RCC 7860 (cell line): ENCODE measurements at places on chromosomes 13 and 19.
A peak's percentile ranks its signal among the peaks of the same experiment; 100 is the strongest.

- peak; percentile 8 for DNase-seq
Observed at GRCh38 chr13:104385404-104385803, 1319.2 kb upstream of the SLC10A2 start.

- no peak for DNase-seq
Observed at GRCh38 chr13:30895773-30896172, 10.3 kb upstream of the MEDAG start.

GRCh38 chr13:59607780-59608233 is 555.9 kb downstream of the DIAPH3 start:
- DNase-seq = no peak

DNA sequence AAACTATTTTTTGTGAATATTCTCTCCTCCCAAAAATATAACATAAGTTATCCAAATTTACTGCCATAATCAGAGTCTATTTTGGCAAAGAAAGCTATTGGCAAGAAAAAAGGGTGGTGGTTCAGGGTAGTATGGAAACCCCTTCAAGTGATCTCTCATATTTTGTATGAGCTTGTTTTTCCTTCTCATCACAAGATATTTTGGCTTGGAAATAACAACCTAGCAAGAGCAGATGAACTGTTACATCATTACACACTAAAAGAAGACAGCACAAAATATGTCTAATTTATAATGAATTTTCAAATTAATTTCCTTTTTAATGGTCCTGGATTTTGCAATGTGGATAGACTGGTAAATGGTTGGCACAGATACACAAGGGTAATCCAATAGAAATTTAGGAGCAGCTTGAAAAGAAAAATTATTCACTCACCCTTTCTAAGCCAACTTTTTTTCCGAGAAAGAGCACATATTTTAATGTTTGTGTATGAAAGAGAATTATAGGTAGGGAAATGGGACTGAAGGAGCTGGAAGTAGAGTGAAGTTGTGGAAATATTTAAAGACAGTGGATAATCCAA is 225.1 kb downstream of the EFNB2 start:
- no peak for DNase-seq

DNA sequence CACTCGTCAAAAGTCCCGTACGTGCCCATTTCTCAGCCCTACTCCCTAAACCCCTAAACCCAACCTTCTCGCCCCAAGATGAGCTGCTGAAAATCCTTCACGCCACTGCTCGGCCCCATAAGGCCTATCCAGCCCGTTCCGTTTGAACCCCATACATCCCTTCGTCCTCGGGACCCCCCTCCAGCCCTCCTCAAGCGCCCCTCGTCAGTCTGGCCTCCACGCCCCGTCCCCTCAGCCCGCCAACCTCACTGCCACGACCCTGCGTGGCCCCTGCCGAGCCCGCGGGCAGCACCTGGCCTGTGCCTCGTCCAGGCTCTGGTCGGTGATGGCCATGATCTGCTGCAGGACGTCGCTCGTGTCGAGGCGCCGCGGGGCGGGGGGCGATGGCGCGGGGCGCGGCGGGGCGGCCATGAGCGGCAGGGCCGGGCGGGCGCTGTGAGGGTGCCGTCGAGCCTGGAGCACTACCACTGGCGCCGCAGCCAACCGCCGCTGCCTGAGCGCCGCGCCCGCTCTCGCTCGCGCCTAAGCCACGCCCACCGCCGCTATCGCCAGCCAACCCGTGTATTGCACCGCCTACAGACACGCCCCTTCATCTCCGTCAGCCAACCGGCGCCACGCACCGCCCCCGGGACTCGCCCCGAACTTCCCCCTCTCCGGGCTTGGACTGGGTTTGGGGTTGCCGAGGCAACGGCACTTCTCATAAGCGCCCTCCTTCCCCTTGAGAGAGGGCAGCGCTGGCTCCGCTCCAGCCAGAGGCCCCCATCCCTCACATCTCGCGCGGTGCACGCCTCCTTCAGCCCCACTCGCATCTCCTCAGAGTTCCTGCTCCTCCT is at the start of gene PBX4:
Gene PBX4, minus strand, starts transcription at position 469 of the 833 bp plus-strand sequence. Its CDS starts 58 bp downstream, at position 411.
- DNase-seq = peak; percentile 90

DNA sequence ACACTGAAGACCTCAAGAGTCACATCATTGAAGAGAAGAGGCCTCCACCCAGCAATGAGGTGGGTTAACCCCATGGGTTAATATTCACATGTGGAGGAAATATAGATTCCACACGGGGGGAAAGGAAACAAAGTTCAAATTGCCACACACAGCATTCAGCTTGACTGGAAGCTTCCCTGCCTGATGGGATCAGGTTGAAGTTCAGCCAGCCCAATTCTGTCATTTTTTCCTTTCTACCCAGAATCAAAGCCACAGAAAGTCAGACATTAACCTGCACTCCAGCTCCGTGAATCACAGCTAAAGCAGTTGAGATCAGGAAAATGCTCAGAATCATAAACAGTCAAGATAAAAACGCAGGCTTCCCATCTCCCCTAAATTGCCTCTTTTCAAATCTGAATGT is 208.7 kb upstream of the OBI1 start:
- DNase-seq = no peak

DNA sequence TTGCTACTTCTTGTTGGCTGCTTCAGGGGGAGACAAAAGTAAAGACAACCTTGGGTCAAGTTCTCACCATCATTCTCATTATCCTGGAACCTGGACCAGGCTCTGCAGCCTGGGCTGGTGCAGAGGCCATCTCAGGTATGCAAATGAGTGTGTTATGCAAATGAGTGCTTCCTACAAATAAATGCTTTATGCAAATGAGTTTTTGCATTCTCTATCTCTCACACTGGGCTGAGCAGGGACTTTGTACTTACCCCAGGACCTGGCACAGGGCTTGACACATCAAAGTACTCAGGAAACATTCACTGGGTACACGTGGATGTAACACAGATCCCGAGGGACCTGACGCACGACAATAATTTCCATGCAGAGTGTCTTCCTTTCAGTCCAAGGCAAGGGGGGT is 103.0 kb downstream of the DNAJC15 start:
- DNase-seq = no peak

GRCh38 chr13:72505376-72505775 is 222.1 kb downstream of the MZT1 start:
- DNase-seq = no peak

GRCh38 chr13:34521171-34521570 is 420.9 kb upstream of the NBEA start:
- no peak for DNase-seq

DNA sequence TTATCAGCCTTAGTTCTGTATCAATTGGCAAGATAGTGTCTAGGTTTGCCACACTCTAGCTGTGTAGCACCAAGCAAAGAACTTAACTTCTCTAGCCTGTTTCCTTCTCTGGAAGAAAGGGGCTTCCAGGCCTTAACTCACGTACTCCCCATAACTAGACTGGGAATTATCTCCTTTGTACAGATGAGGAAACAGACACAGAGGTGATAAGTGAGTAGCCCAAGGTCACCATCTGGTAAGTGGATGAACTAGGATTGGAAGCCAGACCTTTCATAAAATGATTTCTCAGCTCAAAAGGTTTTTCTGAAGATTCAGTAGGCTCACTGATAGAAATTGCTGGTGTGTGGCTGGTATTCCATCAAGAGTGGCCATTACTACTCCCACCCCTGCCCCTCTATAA is 3.1 kb downstream of the ZNF428 start:
- no peak for DNase-seq

DNA sequence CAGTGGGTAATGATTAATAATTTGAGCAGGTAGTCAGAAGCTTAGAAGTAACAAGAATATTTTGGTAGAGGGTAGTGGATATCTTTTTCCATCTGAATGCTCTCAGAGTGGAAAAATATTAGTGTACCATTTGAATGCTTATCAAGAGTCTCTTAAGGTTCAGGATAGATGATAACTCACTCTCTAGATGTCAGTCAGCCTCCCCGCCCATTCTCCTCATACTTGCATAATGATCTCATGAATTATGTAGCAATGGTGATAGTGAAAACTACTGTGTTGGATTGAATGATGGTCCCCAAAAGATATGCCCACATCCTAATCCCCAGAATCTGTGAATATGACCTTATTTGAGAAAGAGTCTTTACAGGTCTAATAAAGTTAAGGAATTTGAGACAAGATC is 132.7 kb upstream of the KLF12 start:
- no peak for DNase-seq

DNA sequence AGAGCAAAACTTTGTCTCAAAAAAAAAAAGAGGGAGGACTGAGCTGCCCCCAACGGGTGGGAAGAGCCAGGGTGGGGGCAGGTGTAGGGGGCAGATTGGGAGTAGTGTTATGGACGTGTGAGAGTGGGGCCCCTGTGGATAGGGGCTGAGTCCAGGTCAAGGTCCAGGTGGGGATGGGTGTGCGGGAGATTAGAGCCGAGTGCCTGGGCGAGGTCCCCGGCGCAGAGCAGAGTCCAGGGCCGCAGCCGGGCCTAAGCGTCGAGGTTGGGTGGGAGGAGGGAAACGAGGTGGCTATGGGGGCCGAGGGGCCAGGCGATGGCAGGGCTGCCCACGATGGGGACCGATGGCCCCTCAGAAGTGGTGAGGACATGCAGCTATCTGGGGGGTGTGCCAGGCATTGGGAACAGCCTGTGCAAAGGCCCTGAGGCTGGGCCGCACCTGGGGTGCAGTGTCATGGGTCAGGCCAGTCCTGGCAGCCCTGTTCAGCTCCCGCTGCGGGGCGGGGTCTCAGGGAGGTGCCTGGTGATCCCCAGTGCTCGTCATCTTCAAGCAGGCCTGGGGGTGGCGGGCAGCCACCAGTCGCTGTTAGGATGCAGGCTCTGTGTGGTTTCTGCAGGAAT is 12.3 kb upstream of the MISP start:
- no peak for DNase-seq

DNA sequence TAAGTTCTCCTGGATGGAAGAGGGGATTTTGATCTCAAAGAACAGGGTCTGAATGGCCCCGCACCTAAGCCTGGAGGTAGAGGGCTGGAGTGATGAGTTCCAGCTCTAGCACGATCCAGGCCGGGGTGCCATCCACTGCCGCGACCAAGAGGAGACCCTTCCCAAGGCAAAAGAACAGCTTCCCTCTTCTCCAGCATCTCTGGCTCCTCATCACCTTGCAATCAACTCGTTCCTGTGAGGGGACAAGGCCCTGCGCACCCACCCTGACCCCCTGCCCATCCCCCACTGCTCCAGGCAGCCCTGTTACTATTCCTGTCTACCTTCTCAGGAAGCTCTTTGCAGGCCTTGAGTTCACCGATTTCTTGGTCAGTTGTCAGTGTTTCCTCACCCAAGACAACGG is 17.8 kb downstream of the COL4A1 start:
- no peak for DNase-seq

- no peak for DNase-seq
Observed at GRCh38 chr13:95216182-95216581, 85.1 kb downstream of the ABCC4 start.

- no peak for DNase-seq
Observed at GRCh38 chr19:48511800-48512503, at the start of gene LMTK3. TSS of gene LMTK3 (minus strand) at chr19:48511835. CDS start at chr19:48511576, 259 bp downstream.

DNA sequence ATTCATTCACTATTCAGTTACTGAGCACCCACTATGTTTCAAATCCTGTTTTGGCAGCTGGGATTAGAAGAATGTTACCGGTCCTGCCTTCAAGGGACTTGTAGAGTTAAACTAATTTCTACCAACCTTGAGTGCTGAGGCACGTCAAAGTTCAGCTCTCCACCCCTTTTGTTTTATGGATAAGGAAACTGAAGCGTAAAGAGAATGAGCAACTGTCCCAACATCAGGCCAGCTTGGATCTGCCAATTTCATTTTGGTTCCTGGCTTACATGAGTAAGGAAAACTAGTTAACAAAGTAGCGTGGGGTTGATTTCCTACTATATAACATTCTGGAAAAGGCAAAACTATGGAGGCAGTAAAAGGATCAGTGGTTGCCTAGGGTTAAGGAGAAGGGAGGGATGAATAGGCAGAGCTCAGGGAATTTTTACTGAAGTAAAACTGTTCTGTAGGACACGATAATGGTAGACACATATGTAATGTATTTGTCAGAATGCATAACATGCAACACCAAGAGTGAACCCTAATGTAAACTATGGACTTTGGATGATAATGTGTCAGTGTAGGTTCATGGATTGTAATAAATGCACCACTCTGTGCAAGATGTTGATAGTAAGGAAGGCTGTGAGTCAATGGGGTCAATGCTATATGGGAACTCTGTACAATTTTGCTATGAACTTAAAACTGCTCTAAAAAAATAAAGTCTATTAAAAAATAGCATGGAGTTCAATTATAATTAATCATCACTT is 19.9 kb upstream of the MTIF3 start:
- DNase-seq = no peak

GRCh38 chr19:19087676-19088075 is 23.9 kb downstream of the SLC25A42 start:
- no peak for DNase-seq

DNA sequence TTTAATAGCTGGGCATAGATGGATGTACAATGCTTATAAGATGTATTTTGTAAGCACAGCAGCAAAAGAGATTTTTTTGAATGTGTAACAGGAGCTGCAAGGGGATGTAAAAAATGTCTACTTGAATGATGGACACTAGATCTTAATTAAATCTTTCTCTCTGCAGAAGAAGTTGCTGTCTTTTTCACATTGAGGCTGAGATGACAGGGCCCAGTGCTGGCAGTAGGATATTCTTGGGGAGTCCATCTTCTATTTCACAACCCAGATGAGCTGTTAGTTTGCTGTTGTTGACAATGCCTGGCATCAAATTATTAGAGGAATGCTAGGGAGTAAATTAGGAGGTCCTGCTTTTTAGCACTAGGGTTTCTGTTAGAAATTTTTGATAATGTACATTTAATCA is 698.7 kb downstream of the SLITRK5 start:
- no peak for DNase-seq

DNA sequence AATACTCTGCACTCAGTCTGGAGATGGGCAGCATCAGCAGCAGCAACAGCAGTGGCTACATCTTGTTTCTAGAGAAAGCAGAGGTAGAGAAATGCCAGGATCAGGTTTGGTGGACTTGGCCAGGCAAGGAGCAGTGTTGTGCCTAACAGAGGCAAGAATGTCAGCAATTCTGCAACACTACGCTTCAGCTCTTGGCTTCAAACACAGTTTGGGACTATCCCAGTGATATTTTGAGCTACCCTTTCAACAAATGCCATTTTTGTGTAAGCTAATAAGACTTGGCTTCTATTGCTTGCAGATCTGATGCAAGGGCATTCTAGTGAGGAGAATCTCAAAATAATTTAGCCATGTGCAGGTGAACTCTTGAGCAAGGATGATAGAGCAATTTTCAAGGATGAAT is 271.3 kb downstream of the PCDH20 start:
- DNase-seq = no peak

- no peak for DNase-seq
Observed at GRCh38 chr19:35731353-35731752, 10.9 kb downstream of the IGFLR1 start.

GRCh38 chr13:73060251-73061160 is 1.7 kb downstream of the KLF5 start:
- peak; percentile 15 for DNase-seq

GRCh38 chr19:16435238-16435917 is 36.4 kb downstream of the EPS15L1 start:
- peak; percentile 90 for DNase-seq

GRCh38 chr19:37763488-37763887 is 15.9 kb downstream of the ZNF573 start:
- peak; percentile 14 for DNase-seq

GRCh38 chr13:18952225-18953016 is 229.2 kb downstream of the TUBA3C start:
- DNase-seq = no peak
